Right forelimb (tissue), 1 donor: ENCODE measurements at places on chromosomes 3 and 15.

- DNase-seq = peak; percentile 99
These were observed 636 bp upstream of the STT3B start for GRCh38 chr3:31531992-31532586.

DNA sequence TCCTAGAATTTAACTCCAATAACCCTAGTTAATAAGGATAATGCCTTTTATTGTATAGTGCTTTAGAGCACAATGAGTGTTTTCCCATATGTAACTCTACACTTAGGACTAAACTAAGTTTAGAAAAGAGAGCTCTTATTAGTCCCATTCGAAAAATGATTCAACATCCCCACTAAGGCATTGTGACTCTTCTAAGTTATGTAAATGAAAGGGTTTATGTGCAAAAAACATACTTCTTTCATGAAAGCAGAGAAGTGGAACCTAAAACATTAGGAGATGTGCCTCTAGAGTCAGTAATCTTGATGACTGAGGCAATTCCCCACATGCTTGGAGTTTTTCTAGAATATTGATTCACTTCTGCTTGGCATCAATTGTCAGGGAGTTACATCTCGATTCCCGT lies 344.1 kb upstream of the ZNF717 start:
- DNase-seq = no peak

DNA sequence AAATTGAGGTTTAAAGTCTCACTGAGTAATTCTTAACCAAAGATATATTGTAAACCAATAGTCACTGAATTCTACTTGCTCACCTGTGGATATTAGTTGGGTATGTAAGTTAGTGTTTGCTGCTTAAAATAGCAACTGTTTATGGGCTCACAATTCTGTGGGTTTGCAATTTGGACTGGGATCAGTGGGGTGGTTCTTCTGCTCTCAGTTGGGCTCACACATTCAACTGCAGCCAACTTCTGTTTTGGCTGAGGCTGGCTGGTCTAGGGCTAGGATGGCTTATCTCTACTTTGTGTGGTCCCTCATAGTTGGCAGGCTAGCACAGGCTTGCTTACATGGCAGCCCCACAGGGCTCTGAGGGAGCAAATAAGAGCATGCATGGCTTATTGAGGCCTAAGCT lies 226.0 kb upstream of the LRRFIP2 start:
- DNase-seq = no peak

GRCh38 chr3:71050166-71050537 lies 533.4 kb downstream of the FOXP1 start:
- DNase-seq = no peak

GRCh38 chr15:56217341-56217740 lies 26.3 kb downstream of the RFX7 start:
- no peak for DNase-seq

DNA sequence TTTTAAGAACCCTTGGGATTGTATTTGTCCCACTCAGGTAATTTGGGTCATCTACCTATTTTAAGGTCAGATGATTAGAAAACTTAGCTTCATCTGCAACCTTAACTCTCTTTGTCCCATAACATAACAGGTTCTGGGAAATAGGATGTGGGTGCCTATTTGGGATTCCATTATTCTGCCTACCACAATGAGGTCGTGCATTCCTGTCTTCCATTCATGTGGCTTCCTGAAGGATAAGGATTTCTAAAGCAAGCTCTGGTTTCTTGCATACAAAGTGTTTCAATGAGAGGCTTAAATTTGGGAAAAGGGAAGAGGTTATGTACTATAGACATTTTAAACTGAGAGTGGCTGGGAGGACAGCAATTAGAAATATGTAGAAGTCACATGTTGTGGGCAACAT lies 190.3 kb downstream of the MCTP2 start:
- no peak for DNase-seq

DNA sequence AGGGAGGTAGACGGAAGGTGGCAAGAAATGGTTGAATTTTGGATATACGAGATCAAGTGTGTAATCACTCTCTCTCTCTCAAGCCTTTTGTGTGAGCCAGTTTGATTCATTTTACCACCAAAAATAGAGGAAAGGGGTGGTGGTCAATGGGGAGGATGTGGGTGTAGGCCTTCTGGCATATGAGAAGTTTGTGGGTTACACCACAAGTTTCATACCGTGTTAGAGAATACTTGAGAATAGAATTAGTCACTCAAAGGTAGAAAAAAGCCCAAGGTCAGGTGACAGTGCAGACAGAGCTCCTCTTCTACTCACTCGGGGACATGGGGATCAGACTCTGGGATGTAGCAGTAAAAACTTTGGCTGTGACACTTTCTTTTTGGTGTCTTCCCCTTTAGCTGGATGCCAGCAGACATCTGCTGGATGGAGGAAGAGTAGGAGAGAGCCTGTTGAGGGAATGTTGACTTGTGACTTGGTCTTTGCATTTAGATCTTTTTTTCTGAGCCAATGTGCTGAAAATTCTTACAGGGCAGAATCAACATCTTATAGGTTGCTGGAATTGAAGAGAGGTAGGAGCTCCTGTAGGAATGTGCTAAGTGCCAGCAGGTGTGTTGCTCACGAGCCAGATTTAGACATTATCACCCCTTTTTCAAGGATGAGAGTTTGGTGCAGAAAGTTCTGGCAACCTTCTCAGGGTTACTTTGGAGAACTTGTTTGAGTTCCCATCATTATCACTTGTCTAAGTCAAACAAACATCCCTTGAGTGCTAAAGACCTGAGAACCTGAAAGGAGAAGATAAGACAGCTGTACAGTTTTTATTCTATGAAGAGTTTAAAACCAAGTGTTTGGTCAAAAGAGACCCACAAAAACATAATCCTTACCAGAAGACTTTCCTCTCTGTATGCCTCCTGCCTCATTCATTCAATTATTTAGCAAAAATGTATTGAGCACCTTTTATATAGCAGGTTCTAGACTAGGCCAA lies 43.9 kb upstream of the RYK start:
- DNase-seq = no peak

DNA sequence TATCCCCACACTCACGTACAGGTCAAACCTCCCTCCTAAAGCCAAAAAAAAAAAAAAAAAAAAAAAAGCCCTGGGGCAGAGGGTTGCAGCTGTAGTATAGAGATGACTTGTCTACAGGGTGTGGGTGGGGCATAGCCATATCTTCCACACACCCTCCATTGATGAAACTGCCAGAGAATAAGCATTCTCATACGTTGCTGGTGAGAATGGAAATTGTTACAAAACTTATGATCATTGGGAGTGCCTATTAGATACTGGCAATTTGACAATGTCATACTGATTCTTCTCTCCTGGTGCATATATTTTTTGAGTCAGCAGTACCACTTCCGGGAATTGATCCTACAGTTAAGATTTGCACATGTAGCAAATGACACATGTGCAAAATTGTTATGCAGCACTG lies 11.0 kb upstream of the CTNNB1 start:
- no peak for DNase-seq

DNA sequence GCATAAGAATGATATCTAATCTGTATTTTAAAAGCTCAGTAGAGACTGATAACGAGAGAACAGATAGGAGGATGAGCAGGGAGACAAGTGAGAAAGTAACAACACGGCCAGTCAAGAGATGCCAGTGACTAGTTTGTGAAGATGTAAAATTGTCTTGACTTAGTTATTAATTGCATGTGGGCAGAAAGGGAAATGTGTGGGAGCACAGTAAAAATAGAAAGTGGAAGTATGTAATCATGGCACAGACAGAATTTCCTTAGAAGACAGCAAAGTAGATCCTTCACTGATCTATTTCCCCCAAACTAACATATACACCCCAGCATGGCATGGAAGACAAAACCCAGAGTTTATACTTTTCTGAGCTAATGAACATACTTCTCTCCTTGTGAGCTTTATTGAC lies 344.5 kb downstream of the FGF12 start:
- DNase-seq = no peak

- DNase-seq = no peak
These were observed 80.1 kb downstream of the SRGAP3 start for GRCh38 chr3:9169326-9169725.

DNA sequence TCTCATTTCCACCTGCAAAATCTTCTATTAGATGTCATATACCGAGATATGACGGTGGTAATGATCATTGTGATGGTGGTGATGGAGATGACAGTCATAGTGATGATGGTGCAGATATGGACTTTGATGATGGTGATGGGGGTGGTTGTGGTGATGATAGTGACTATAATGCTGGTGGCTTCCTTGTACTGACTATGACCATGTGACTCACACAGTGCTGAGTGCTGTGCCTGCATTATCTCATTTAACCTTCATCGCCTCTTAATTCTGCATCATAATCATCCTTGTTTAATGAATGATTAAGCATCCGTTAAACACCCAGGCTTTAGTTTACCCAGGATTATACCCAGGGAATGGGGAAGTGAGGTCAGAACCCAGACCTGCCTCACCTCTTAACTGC lies 331.7 kb downstream of the FEZF2 start:
- no peak for DNase-seq

DNA sequence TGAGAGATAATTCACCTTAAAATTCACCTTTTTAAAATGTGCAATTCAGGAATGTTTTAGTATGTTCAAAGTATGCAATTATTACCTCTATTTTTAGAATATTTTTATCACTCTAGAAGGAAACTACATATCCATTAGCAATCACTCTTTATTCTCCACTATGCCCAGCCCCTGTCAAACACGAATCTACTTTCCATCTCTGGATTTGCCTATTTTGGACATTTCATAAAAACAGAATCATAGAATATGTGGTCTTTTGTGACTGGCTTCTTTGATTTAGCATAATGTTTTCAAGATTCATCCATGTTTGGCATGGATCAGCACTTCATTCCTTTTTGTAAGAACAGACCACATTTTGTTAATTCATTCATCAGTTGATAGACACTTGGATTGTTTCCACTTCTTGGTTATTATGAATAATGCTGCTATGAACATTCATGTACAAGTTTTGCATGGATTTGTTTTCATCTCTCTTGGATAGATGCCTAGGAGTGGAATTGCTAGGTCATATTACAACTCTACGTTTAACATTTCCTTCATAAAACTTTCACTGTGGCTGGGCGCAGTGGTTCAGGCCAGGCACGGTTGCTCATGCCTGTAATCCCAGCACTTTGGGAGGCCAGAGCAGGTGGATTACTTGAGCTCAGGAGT lies 12.7 kb downstream of the HMCES start:
- DNase-seq = no peak

DNA sequence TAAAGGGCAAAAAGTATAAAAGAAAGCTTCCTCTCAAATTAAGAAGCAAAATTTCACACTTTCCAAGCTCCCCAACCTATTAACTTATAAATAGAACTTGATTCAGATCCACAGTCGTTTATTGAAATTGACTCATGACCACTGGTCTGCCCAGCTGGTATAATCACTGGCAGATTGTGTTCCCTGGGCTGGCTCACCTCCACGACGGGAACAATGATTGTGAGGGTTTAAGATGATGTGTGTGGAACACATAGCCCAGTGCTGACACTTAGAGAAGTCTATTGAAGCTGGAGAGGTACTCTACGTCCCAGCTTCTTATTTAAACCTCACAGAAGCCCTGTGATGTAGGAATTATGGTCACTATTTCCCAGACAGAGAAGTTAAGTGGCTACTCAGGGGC lies 90.4 kb downstream of the MB21D2 start:
- no peak for DNase-seq

DNA sequence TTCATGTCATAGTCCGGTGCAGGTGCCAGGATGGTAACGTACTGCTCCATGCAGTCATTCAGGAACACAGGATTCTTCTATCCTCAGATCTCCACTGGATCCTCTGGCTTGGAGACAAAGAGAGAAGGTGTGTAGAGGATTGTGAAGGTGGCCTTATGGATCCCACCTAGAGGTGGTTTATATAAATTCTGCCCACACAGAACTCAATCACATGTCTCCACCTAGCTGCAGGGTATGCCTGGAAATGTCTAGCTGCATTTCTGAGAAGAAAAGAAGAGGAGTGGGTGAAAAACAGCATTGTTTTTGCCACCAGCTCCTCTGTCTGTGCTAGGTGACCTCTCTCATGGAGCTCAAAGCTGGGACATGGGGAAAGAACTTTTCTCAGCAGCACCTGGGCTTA lies 478.7 kb downstream of the PDCD6IP start:
- DNase-seq = no peak

GRCh38 chr3:160464321-160464720 lies 14.7 kb upstream of the TRIM59 start:
- no peak for DNase-seq

- DNase-seq = peak; percentile 36
These were observed 37.9 kb downstream of the PSTPIP1 start for GRCh38 chr15:77032647-77033416.

- no peak for DNase-seq
These were observed 139.8 kb downstream of the BBX start for GRCh38 chr3:107662586-107662985.

- no peak for DNase-seq
These were observed 93.7 kb upstream of the BOC start for GRCh38 chr3:113117511-113118234.

GRCh38 chr3:101020351-101021015 lies 27.3 kb upstream of the ABI3BP start:
- no peak for DNase-seq

- DNase-seq = no peak
These were observed 2.5 kb downstream of the IFT122 start for GRCh38 chr3:129442486-129442885.

- DNase-seq = no peak
These were observed 75.3 kb upstream of the LEKR1 start for GRCh38 chr3:156750874-156751245.

GRCh38 chr3:8884630-8885290 lies 78.5 kb downstream of the RAD18 start:
- no peak for DNase-seq

DNA sequence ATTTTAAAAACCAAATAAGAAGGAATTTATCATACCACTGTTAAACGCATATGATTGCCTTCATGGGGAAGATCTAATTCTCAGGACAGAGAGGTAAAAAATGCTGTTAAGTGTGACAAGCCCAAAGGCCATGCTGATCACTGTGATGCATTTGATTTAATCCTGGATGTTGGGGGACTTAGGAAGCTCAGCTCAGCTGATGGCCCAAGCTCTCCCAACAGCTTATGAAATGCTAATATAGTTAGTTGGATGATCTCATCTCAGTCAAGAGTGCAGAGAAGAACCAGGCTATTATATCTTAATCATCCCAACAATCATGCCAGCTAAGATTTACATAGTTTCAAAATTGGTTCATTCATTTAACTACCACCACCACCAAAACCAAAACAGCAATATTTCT lies 340.0 kb downstream of the IL20RB start:
- no peak for DNase-seq

DNA sequence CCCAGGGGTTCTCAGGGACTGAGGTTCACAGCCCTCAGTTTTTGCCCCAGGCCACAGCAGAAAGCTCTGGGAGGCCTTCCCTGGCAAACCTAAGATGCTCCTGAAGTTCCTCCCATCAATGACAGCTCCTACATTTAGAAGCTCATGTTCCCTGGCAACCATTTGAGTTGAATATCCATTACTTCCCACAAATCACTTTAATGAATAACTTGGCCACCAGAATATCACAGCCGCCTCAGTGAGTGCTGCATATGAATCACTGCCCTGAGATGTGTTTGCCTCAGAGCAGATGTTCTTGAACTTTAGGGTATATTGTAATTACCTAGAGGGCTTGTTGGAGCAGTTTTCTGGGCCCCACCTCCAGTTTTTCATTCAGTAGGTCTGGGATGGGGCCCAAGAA lies 27.4 kb downstream of the SLCO2A1 start:
- no peak for DNase-seq
